Esophagus squamous epithelium (tissue), 5 donors: ENCODE measurements at places on chromosomes 11 and 22. TPM values are rescaled to one million over a fixed set of nuclear protein-coding genes. Genes with fewer than 3 reads are reported as not detected.

DNA sequence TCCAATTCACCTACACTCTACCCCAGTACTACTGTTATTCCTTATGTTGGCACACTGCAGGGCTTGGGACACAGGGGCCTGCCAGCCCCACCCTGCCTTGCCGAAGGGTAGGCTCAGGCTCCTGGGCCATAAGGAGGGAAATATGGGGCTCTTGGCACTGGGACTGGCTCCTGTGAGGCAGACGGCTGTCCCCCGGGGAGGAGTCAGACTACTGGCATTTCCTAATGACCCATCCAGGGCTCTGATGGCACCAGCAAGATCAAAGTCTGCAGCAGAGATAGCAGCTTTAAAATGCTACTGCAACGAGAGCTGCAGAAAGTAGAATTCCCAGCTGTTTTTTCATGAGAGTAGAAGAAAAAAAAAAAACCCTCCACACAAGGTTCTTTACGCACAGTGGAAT is 42.2 kb upstream of the CYP2D6 start:
- no peak overlapping the region for H3K4me3 ChIP-seq
- DNase-seq: no peak
- peaks cover 43% of the 10 kb centered on the region for H3K4me1 ChIP-seq
- no peak overlapping the region for H3K27ac ChIP-seq

DNA sequence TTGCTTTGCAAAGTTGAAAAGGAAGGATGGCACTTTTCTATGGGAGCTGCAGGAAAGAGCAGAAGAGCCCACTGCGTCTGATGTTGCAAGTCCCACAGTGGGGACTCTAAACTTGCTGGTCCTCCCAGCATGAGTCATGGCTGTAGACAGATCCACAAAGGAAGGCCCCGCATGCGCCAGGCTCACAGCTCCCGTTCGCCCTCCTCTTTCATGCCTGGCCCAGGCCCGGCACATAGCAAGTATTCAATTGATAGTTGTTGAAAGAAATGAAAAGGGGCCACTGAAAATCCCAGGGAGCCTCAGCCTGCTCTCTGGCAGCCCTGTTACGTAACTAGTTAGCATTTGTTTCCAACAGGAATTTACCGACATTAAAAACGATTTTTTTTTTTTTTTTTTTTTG is 18.9 kb downstream of the AP1B1 start:
- peak overlapping the region; percentile 52 for H3K27ac ChIP-seq
- H3K36me3 ChIP-seq: no peaks in the 10 kb centered on the region
- H3K4me3 ChIP-seq: no peak overlapping the region
- H3K4me1 ChIP-seq: peaks cover 1% of the 10 kb centered on the region
- DNase-seq: no peak
- H3K27me3 ChIP-seq: no peaks in the 10 kb centered on the region

- no peaks in the 10 kb centered on the region for H3K27me3 ChIP-seq
- no peak for DNase-seq
- no peaks in the 10 kb centered on the region for H3K36me3 ChIP-seq
- H3K4me1 ChIP-seq: peaks cover 5% of the 10 kb centered on the region
These were observed 26.9 kb upstream of the FCHSD2 start for GRCh38 chr11:73168925-73169579.

DNA sequence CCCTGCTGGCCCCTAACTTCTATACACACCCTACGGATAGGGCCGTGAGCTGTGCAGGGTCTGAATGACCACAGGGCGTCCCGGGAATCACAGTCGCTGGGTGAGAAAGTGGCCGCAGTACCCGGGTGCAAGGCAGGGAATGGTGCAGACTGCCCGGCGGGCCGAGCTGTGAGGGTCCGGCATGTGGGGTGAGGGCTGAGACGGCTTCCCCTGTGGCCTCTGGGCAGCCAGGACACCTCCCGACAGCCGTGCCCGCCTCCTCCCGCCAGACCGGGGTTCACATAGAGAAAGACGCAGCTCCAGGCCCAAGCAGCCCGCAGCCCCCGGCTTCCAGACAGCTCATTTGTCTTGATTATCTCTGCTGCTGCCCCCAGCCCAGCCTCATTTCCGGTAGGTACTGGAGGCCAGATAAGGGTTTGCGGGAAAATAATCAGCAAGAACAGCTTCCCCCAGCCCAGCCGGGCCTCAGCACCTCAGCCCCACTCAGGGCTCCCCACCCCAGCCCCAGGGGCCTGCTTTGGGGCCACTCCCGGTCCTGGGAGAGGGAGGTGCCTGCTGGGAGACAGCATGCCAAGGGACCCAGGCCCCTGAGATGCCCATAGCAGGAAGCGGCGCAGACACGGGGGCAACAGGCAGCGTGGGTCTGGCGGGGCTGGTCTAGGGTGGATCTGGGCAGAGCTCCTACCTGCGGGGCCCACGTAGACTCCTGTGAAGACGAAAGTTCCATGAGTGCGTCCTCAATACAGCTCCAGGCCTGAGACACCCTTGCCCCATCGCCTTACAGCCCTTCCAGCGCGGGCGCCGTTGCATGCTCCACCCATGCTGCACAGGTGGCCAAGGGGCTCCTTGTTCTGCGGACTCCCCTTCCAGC is 123.1 kb downstream of the BRD1 start:
- H3K27ac ChIP-seq: no peak overlapping the region
- DNase-seq: no peak
- H3K36me3 ChIP-seq: no peaks in the 10 kb centered on the region
- H3K4me3 ChIP-seq: no peak overlapping the region
- no peaks in the 10 kb centered on the region for H3K4me1 ChIP-seq

Gene HSPB2
- not detected for total RNA-seq

DNA sequence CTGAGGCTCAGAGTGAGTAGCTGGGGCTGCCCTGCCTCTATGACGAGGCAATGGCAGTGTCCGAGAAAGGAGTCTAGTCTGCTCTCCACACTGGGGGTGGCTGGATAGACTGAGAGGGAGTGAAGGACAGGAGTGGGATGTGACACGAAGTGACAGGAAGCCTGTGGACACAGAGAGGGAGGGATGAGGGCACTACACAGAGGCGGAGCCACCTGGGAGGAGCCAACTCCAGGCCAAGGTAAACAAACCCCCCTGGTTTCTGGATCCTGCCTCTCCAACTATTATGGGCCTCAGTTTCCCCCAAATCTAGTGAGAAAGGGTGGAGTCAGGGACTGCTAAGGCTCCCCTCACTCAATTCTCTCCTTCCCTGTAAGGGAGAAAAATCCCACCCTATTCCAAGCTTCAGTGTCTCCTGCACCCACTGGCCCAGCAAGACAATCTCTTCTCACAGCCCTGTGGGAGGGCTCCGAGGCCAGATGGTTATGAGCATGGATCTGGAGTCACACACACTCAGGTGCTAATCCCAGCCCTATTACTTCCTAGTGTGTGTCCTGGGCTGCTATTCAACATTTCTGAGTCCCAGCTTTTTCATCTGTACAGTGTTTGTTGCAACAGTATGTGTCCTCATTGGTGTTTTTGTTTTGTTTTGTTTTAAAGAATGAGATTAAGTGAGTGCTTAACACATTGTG is 24.9 kb downstream of the ASPHD2 start:
- no peak overlapping the region for H3K4me3 ChIP-seq
- H3K4me1 ChIP-seq: peaks cover under 1% of the 10 kb centered on the region
- DNase-seq: no peak
- H3K27ac ChIP-seq: no peak overlapping the region

GRCh38 chr11:63907808-63908530 is 9.0 kb downstream of the RCOR2 start:
- H3K27me3 ChIP-seq: no peaks in the 10 kb centered on the region
- H3K4me3 ChIP-seq: no peak overlapping the region
- DNase-seq: no peak
- H3K36me3 ChIP-seq: peaks cover 86% of the 10 kb centered on the region
- peaks cover 30% of the 10 kb centered on the region for H3K4me1 ChIP-seq

- no peak overlapping the region for H3K27ac ChIP-seq
- no peak overlapping the region for H3K4me3 ChIP-seq
- no peaks in the 10 kb centered on the region for H3K27me3 ChIP-seq
- H3K4me1 ChIP-seq: peaks cover 11% of the 10 kb centered on the region
These were observed 5.9 kb downstream of the PCNX3 start for GRCh38 chr11:65621460-65621859.

Gene SYCE3
- total RNA-seq: not detected

GRCh38 chr22:29205594-29206371 is at the start of gene EMID1:
TSS of gene EMID1 (plus strand) at chr22:29205896. CDS start at chr22:29206039, 143 bp downstream.
- peaks cover 15% of the 10 kb centered on the region for H3K4me1 ChIP-seq
- H3K27me3 ChIP-seq: no peaks in the 10 kb centered on the region
- DNase-seq: no peak
- no peaks in the 10 kb centered on the region for H3K36me3 ChIP-seq
- H3K4me3 ChIP-seq: peak within 1 kb of the TSS; percentile 31

GRCh38 chr11:14309425-14310192 is 49.4 kb downstream of the RRAS2 start:
- no peak overlapping the region for H3K27ac ChIP-seq
- H3K36me3 ChIP-seq: no peaks in the 10 kb centered on the region
- H3K4me3 ChIP-seq: no peak overlapping the region
- DNase-seq: no peak

Gene CCDC73
- total RNA-seq: 0.18 TPM

GRCh38 chr11:11636671-11637070 is 14.9 kb upstream of the GALNT18 start:
- DNase-seq: no peak
- peaks cover 5% of the 10 kb centered on the region for H3K4me1 ChIP-seq
- no peak overlapping the region for H3K27ac ChIP-seq
- no peaks in the 10 kb centered on the region for H3K27me3 ChIP-seq
- H3K4me3 ChIP-seq: no peak overlapping the region
- no peaks in the 10 kb centered on the region for H3K36me3 ChIP-seq

GRCh38 chr22:20571531-20572007 is 64.2 kb downstream of the MED15 start:
- DNase-seq: no peak
- no peak overlapping the region for H3K4me3 ChIP-seq
- peaks cover 36% of the 10 kb centered on the region for H3K4me1 ChIP-seq
- H3K27me3 ChIP-seq: no peaks in the 10 kb centered on the region

GRCh38 chr11:122248131-122248530 is 132.1 kb upstream of the BLID start:
- peaks cover 1% of the 10 kb centered on the region for H3K4me1 ChIP-seq
- no peak for DNase-seq
- H3K4me3 ChIP-seq: no peak overlapping the region
- H3K36me3 ChIP-seq: no peaks in the 10 kb centered on the region

Gene XKR3
- total RNA-seq: not detected

Gene LMO1
- total RNA-seq: not detected

Gene SCUBE2
- 0.97 TPM for total RNA-seq

- peaks cover 31% of the 10 kb centered on the region for H3K27me3 ChIP-seq
- H3K36me3 ChIP-seq: no peaks in the 10 kb centered on the region
- no peak for DNase-seq
- H3K4me1 ChIP-seq: no peaks in the 10 kb centered on the region
- peak overlapping the region; percentile 17 for H3K27ac ChIP-seq
- no peak overlapping the region for H3K4me3 ChIP-seq
These were observed 25.0 kb upstream of the TMPRSS4 start for GRCh38 chr11:118051611-118052461.

DNA sequence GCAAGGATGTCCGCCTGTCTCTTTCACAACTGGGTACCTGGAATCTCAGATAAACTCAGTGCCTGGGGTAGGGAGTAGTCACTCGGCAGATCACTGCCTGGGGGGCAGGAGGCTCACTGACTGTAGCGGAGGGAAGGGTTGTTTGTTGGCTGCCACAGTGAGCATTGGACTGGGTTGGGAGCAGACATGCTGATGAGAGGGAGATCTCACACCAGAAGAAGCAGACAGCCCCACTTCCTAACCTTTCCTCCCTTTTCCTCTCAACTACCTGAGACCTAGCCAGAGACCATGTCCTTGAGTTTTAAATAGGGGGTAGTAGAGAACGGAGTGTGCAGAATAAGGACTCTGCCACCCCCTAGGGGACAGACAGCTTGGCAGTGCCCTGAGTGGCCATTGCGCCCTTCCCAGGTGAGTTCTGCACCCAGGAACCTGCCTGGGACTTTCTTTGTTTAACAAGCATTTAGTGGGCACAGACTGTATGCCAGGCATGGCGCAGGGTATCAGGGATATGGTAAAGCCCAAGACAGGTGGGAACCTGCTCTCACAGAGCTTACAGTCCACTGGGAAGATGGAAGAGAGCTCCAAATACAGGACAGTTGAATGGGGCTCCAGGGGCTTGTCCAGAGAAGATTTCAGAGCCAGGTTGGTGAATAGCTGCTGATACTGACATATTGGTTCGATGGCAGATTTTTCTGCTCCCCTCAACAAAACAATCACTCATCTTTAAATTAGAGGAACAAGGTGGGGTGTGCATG is 115.7 kb upstream of the NNMT start:
- no peak for DNase-seq
- peak overlapping the region; percentile 36 for H3K4me3 ChIP-seq
- peak overlapping the region; percentile 84 for H3K27ac ChIP-seq

- no peaks in the 10 kb centered on the region for H3K27me3 ChIP-seq
- H3K36me3 ChIP-seq: peaks cover 35% of the 10 kb centered on the region
- no peak for DNase-seq
- H3K27ac ChIP-seq: peak overlapping the region; percentile 73
- no peak overlapping the region for H3K4me3 ChIP-seq
These were observed 68.2 kb upstream of the RRM1 start for GRCh38 chr11:4026389-4026788.

DNA sequence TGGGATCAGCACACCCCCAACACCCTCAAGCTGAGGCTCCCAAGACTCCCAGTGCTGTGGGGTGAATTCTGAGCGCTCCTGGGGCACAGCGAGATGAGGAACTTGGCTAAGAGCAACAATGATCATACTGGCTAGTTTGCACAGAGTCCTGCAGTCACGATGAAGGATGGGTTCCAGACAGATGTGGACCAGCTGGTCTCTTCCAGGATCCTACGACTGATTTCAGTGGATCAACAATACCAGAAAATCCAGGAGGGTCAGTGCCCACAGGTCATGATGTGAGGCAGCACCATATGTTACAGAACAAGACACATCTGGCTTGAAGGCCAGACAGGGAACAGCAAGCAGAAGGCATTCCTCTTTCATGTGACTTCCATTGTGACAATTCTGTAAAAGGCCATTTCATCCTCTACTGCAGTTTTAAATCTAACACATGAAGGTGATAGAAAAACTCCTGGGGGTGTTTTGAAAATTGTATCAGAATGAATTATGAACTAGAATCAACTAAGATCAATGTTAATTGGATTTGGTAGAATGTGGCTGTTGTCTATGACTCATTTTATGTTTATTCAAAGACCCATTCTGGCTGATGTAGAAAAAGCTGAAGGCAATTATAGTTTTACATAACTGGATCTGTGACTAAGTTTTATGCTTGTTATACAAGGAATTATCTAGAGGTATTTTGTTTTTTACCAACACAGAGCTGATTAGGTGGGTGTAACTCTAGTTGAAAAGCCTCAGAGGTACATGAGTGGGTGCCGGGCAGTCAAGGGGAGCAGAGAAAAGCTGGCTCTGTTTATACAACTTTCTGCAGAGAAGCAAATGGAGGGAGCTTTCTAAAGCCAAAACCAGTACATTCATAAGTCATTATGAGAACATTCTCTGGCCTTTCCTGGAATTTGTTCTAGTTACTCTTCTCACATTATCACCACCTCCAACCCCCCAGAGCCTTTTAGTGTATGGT is 29.1 kb downstream of the OR52K1 start:
- DNase-seq: no peak
- no peaks in the 10 kb centered on the region for H3K27me3 ChIP-seq
- no peak overlapping the region for H3K27ac ChIP-seq
- no peaks in the 10 kb centered on the region for H3K36me3 ChIP-seq
